Kidney epithelial cell (primary cell): ENCODE measurements at places on chromosomes 7 and 10. TPM values are rescaled to one million over a fixed set of nuclear protein-coding genes. Genes with fewer than 3 reads are reported as not detected.

The MICALL2 gene
- total RNA-seq = 13.5 and 14.7 TPM in 2 replicates

DNA sequence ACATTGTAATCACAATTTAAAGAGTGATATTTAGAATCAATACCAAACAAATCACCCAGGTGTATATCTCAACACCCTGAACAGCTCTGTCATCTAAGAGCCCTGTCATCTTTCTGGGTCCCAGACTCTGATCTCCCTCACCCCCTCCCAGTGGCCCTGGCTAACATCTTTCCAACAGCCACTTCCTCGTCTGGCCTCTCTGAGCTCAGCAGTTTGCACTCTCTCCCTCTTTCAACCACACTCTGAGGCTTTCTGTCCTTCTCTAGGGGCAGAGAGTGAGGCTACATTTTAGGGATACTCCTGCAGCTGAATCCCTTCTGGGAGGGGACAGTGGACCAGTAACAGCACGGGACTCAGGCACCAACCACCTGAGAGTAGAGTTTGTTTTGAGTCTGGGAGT lies 17.1 kb upstream of the PRRT4 start:
- no peak for DNase-seq

The SPDYE11 gene
- not detected in 2 replicates for total RNA-seq

DNA sequence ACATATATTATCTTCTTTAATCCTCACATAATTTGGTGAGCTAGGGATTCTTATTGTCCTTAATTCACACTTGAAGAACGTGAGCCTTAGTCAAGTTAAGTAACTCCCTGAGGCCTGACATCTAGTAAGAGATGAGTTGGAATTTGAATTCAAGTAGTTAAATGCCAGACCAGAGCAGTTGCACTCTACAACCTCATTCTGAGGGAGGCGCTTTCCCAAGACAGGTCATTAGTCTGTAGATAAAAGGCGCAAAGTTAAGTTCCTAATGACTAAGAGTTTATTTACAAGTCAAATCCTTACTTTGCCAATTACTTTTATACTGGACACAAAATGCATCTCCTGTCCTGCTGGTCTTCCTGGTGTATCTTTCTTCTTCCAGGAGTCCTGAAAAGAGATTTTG lies 3.6 kb upstream of the EXOC6 start:
- DNase-seq = no peak

The ZNF804B gene
- total RNA-seq = not detected in 2 replicates

The CCL24 gene
- not detected in 2 replicates for total RNA-seq
